ENCODE measurements at places on chromosomes 7 and 10.

DNA sequence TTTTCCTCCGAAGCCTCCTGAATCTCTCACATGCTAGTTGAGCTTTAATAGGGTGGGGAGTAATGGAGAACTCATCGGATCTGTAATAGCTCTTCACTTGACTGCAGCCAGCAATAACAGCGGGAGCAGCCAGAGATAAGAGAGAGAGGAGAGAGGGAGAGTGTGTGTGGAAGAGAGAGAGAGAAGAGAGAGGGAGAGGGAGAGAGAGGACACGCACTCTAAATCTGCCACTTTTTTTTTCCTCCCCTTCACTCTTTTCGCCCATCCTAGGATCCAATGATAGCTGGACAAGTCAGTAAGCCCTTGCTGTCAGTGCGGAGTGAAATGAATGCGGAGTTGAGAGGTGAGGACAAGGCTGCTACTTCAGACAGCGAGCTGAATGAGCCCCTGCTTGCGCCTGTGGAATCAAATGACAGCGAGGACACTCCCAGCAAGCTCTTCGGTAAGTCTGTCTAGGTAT lies 107.9 kb downstream of the POU6F2 start:
- DNase-seq, result no peak

DNA sequence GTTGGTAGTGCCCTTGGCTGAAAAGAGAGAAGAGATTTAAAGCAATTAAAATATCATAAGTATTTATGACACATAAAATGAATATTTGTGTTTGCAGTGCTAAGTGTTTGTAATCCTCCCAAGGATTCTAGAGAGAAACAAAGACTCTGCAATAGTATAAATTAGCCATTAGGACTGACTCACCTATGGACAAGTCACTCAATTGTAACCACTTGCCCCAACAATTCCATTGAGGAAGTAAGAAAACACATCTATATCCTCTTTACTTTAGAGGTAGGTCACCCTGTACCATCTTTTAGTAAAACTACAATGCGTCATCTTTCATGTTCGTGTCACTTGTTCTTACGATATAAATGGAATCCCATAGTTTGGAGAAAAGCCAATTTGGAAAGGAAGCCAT lies 85.7 kb upstream of the INHBA start:
- DNase-seq, result no peak

DNA sequence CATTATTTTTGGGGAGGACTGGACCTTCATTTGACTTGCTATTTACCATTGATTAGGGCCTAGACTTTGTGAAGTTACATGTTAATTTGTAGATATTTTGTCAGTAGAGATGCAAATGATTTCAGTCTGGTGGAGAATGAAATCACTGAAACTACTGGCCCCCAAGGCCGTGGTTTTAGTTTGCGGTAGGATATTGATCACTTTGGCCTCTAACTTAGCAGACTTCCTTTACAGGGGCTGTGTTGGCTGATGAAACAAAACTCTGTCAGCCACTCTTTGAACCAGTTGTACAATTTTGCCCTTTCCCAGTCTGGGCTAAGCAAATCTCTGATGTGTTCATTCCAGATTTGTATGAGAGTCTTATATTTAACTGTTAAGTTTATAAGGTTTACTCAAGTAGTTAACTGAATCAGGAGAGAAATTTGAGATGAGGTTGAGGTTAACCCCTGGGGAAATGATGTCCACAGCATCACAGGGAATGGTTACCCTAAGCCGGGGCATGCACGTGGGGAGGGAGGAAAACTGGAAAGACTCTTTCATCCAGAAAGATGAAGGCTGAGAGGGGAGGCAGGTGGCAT lies 105.7 kb upstream of the INSIG1 start:
- no peak for DNase-seq

DNA sequence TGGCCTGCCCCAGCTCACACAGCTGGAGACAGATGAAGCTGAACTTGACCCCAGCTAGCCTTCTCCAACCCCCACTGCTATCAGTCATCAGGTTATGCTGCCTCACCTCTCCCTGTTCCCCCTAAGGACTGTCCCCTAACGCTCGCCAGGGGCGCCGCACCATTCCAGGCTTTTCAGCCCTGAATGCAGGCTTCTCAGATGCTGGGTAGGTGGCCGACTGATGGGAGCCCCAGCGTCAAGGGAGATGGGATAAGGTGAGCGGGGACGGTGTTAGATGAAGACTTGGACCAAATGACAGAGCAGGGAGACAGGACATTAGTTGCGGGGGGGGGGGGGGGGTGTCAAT lies 15.8 kb upstream of the OPALIN start:
- no peak for DNase-seq

GRCh38 chr10:86393862-86394455 lies 27.4 kb upstream of the GRID1 start:
- DNase-seq, result no peak

DNA sequence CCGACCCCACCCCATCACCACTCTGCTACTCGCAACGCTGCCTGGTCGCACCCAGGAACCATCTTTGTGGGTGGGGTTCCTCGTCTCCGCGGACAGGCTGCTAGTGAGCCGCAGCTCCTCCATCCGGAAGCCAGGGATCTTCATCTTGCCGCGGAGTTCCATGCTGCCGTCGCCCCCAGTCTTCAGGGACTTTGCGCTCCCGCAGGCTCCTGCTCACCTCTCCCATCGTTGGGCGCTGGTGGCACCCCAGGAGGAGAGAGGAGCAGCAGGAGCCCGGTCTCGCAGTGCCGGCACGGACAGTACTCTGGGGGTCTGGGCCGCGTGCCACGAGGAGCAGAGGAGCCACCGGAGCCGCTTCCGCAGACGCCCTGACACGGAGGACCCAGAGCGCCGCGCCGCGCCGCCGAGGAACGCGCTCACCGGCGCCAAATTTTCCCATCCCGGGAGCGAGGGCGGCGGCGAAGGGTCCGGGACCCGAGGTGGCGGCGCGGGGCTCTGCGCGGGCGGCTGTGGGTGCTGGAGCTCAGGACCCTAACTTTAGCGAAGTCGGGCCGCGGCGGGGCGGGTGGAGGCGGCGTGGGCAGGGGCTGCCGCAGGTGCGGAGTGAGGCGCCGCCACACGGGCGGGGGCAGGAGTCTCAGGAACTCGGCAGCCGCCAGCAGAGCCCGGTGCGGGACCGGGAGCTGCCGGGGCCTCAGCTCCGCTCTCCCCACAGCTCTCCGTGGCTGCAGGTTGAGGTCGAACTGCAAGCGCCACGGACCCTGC lies 750.1 kb upstream of the SORCS1 start:
- DNase-seq, result no peak

GRCh38 chr7:159155410-159155809 lies 10.7 kb upstream of the VIPR2 start:
- no peak for DNase-seq

GRCh38 chr7:36185756-36186155 lies 32.7 kb downstream of the EEPD1 start:
- no peak for DNase-seq

- no peak for DNase-seq
Observed at GRCh38 chr7:132789281-132789680, 213.0 kb upstream of the PLXNA4 start.

DNA sequence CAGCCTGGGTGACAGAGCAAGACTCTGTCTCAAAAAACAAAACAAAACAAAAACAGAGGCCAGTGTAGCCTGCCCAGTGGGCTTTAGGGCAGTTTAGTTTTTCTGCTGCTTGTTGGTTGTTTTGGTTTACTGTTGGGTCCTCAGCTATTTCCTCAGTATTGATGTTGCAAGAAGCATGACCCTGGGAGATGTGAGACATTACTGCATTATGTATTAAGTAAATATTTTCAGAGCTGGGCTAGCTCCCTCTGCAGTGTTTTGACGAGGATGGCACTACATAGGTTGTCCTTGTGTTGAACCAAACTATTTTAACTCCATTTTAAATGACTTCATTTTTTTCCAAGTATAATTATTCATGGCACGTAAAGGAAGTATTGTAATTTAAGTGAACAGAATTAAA lies 4.8 kb downstream of the AKAP9 start:
- no peak for DNase-seq

- no peak for DNase-seq
Observed at GRCh38 chr10:4034907-4035598, 250.0 kb upstream of the KLF6 start.

DNA sequence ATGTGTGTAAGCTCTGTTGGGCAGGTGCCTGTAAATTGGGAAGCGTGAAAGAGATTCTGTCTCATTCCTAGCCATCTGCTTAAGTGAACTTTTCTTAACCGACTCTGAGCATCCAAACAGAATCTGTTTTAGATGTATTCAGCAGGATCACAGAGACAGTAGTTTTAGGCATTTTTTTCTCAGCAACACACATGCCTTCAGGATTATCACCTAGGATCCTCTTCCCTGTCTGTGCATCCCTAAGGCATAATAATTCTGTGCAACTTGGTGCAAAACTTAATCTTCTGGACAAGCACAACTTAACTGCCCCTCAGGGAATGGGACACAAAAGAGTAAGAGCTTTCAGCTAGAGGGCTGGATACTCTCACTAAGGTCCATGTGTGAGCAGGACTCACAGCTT lies 284.8 kb downstream of the C7orf25 start:
- DNase-seq, result no peak

DNA sequence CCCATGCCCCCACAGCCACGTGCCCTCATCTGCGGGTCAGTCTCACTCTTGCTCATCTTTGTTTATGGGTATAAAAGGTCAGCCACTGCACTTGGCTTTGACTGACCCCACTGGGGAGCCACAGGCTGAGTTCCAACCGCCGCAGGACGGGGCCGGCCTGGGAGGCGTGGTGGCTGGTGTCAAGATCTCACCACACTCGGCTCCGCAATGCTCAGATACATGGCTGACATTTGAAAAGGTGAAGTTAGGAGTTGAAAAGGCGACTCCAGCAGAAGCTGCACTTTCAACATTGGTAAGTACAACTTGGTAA lies 14.9 kb downstream of the TUBGCP2 start:
- DNase-seq, result no peak

- DNase-seq, result no peak
Observed at GRCh38 chr10:31739711-31740110, 188.9 kb downstream of the ARHGAP12 start.

- no peak for DNase-seq
Observed at GRCh38 chr7:29990931-29991330, 1.3 kb upstream of the SCRN1 start.

GRCh38 chr10:78630944-78631838 lies 437.6 kb upstream of the ZMIZ1 start:
- no peak for DNase-seq

DNA sequence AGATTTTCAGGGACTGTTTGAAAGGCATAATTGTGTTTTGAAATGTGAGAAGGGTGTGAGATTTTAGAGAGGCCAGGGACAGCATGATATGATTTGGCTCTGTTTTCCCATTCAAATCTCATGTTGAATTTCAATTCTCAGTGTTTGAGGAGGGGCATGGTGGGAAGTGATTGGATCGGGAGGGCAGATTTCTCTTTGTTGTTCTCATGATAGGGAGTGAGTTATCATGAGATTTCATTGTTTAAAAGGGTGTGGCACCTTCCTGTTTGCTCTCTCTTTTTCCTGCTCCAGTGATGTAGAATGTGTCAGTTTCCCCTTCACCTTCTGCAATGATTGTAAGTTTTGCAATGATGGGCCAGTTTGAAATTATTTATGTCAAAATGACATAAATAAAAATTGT lies 113.0 kb upstream of the PCDH15 start:
- no peak for DNase-seq

- no peak for DNase-seq
Observed at GRCh38 chr10:109126541-109126940, 796.8 kb downstream of the XPNPEP1 start.

- DNase-seq, result no peak
Observed at GRCh38 chr7:121151774-121152221, 163.3 kb downstream of the CPED1 start.

All from omental fat pad (tissue), 4 donors.